Fibroblast of skin of left biceps (primary cell): ENCODE measurements at places on chromosomes 13 and 19.
A peak's percentile ranks its signal among the peaks of the same experiment; 100 is the strongest.

DNA sequence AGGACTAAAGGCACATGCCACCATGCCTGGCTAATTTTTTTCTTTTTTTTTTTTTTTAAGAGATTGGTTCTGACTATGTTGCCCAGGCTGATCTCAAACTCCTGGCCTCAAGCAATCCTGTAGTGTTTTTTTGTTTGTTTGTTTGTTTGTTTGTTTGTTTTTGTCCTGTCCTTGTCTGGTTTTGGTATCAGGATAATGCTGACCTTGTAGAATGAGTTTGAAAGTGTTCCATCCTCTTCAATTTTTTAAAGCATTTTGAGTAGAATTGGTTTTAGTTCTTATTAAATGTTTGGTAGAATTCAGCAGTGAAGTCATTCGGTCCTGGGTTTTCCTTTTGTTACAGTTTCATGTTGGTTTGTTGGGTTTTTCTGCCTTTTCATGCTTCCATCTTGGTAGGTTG is 19.2 kb downstream of the CEACAM4 start:
- no peak for DNase-seq

- DNase-seq, result no peak
Measured at GRCh38 chr13:109873351-109874123, 87.2 kb upstream of the IRS2 start.

GRCh38 chr13:60435762-60436374 is 38.8 kb downstream of the TDRD3 start:
- no peak for DNase-seq

GRCh38 chr19:39328046-39328705 is 7.5 kb upstream of the LRFN1 start:
- peak; percentile 26 for DNase-seq

DNA sequence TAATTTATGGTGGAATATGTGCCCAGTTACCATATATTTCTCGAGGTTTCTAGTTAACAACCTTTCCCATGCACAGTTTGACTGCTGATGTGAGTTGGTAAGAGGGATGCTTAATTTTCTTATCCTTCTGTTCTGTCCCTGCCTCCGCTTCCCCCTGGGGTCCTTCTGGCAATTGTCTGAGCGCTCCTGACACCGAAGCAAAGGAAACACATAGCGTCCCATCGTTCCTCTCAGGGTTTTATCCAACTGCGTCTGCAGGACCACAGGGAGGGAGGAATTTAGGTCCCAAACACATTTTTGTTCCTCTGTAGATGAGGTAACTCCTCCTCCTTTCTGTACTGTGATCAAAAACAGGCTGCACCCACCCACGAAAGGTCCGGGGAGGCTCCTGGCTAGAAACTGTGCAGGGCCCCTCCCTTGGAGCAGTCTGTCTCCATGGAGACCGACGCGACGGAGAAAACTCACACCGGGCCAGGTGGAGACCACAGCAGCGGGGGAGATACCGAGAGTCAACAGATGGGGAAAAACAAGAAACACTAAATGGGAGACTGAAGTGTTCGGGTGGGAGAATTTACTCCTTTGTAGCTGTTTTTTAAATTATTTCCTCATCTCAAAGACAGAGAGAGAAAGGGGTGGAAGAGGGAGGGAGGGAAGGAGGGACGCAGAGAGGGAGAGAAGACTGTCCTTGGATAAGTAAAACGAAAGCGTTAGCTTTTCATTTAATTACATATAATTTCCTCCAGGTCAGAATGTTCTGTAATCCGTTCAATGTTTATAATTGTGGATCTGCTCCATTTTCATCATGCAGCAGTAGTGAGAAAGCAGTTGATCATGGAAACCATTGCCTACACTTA is 191.8 kb upstream of the NBEA start:
- DNase-seq, result no peak
